ENCODE measurements at places on chromosomes 12 and 14.

DNA sequence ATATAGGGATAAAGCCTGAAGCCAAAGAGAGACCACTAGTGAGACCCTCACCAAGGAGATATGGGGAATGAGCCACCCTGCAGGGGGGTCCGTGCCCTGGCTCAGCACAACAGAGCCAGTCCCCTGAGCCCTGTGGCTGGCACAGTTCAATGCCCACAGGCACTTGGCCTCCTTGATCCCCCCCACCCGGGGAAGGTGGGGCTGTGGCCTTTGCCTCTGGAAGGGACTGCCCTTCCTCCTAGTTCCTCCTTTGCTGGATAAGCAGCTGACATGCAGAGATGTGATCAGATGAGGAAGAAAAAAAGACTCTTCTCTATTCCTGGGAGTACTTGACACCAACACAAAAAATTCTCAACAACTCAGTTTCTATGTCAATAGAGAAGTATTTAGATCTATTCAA is 19.9 kb downstream of the TTC7B start:
- DNase-seq: no peak

GRCh38 chr12:29103539-29103974 is 45.5 kb upstream of the FAR2 start:
- DNase-seq: no peak

- DNase-seq: no peak
Observed at GRCh38 chr14:23326491-23327332, 5.5 kb downstream of the PABPN1 start.

DNA sequence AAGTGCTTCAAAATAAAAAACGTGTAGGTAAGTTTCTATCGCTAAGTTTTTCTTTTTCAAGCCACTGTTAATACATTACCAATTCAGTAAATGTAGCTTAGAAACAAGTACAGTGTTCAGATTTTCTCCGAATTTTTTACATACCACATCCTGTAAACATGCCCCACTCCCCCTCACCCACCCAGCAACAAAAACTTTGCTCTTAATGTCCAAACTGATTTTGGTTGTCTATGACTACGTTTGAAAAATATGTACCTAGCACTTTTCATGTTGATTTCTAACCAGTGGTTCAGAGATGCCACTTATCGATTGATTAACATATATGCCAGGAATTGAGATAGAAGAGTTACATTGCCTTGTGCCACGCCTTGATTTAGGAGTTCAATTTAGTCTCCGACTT is 663 bp upstream of the LIN7A start:
- no peak for DNase-seq

GRCh38 chr12:52080403-52081251 is 1.1 kb downstream of the SMIM41 start:
- DNase-seq: no peak

DNA sequence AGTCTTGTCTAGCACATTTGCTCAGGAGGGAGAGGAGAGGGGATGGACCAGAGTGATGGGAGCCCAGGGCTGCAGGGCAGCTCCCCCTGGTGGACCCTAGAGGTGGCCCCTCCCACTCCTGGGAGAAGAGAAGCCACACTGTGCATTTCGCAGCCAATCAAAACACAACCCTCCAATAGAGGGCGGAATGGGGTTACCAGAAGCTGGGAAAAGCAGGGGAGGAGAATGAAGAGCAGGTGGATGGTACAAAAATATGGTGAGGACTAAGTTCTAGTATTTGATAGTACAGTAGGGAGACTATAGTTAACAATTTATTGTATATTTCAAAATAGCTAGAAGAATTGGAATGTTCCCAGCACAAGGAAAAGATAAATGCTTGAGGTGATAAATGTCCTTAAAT is 23.6 kb downstream of the VASH1 start:
- DNase-seq: no peak

DNA sequence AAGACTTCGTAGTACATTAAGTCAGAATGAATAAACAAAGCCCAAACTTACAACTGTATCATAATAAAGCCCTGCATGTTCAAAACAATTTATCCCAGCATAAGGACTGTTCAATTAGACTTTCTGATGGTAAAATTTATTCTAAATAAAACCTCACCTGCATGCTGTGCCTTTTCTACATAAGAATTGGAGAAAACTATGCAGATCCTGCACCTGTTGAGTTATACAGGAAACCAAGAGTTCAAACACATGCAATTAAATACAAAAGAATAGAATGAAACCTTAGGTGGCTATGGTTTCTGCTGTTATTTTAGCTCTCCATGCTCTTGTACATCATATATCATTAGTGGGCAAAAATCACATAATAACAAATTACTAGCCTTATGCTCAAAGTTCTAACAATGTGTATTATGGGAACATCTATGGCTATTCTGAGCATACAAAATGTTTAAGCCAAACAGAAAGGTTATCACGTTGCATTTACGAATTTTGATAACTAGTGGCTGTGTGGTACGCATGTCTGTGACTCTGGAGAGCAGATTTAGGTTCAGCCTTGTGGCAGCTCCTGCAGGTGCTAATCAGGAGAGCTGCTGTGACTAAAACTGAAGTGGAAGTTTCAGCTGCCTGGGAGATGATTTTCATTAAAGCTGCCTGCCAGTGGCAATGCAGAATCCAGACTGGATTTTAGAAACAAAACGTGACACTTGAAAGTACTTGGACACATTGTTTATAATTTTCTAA is 36.1 kb upstream of the LRFN5 start:
- DNase-seq: peak; percentile 74

- DNase-seq: no peak
Observed at GRCh38 chr12:69028941-69029729, 96.2 kb upstream of the CPM start.

GRCh38 chr14:59161561-59162175 is 26.8 kb upstream of the DAAM1 start:
- DNase-seq: no peak

GRCh38 chr12:120404271-120404670 is 33.6 kb upstream of the COX6A1 start:
- no peak for DNase-seq

DNA sequence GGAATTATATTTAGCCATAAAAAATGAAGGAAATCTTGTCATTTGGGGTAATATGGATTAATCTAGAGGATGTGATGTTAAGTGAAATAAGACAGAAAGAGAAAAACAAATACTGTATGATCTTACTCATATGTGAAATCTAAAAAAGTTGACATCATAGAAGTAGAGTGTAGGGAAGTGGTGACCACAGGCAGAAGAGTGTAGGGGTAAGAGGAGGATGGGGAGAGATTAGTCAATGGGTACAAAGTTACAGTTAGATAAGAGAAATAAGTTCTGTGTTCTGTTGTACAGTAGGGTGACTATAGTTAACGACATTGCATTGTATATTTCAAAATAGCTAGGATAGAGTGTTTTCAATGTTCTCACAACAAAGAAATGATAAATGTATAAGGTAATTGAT is 87.0 kb downstream of the TSHR start:
- DNase-seq: no peak

- no peak for DNase-seq
Observed at GRCh38 chr14:23550812-23551265, 726 bp downstream of the ZFHX2 start.

GRCh38 chr12:25970082-25970481 is 11.6 kb downstream of the RASSF8 start:
- no peak for DNase-seq

GRCh38 chr12:87661786-87662377 is 367.3 kb downstream of the C12orf50 start:
- DNase-seq: peak; percentile 34

DNA sequence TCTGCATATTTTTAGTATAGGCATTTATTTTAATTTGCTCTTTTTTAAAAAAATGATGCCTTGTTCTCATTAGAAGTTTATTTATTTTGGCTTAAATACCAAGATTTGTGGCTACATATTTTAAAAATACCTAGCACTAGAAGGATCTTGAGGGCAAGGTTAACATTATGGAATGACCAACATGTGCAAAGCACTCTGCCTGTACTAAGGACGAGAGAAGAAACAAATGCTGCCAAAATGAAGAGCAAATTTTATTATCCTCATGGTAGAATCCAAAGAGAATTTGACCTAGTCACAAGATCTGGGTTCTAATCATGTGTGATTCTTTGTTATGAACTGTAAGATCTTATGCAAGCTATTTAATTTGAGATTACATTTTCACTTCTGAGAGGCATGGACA is 2.8 kb downstream of the CAND1 start:
- DNase-seq: no peak

GRCh38 chr12:71438670-71439361 is 782 bp upstream of the LGR5 start:
- peak; percentile 42 for DNase-seq

GRCh38 chr12:132502149-132502881 is 12.4 kb downstream of the FBRSL1 start:
- no peak for DNase-seq

DNA sequence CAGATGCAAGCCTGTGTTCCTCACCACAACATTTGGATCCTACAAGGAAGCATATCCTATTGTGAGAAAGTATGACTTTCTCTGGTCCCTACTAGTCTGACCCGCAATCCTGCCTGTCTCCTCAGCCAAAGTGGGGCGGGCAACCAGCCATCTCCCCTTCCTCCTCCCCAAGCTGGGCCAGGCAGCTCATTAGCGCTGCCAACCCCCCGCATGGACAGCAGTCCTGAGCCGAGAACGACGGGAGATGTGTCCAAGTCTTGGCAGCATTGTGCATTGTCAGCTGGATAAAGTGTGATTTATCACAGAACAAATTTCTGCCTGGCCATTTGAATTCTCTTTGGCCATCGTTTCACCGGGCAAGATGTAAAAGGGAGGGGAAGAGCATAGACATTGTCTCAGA is 139.4 kb downstream of the SLC15A4 start:
- DNase-seq: no peak

GRCh38 chr12:122852336-122853275 is 17.3 kb downstream of the HIP1R start:
- no peak for DNase-seq

GRCh38 chr14:102074415-102074964 is 12.4 kb downstream of the HSP90AA1 start:
- DNase-seq: no peak

GRCh38 chr14:78282437-78282836 is 112.3 kb downstream of the NRXN3 start:
- DNase-seq: no peak

DNA sequence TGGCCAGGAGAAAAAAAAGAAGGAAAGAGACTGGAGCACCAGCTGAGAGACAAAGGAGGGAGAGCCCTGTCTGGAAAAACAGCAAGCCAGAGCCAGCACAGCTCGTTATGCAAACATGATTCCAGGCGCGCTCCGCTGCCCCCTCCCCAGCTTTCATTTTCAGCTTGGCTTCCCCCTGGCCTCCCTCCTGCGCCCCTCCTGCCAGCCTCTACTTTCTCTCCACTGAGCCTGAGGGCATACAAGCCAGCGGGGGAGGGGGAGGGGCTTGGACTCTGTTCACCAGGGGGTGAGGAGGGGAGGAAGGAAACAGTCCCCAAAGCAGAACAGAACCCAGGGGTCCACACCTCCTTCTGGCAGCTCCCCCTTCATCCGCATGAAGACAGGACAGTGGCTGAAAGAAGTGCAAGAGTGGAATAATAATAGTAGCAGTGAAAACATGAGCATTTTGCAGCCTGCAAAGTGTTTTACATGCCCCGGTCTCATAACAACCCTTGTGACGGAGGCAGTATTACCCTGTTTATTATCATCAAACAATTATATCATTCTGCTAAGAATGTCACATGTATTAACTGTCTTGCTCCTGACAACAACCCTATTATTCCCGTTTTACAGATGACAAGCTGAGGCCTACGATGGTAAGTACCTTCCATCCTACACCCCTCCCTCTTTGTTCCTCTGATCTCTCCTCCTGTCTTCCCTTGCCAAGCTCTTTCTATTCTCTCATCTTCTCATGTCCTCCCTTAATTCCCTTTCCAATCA is 24.2 kb downstream of the SMUG1 start:
- DNase-seq: no peak

DNA sequence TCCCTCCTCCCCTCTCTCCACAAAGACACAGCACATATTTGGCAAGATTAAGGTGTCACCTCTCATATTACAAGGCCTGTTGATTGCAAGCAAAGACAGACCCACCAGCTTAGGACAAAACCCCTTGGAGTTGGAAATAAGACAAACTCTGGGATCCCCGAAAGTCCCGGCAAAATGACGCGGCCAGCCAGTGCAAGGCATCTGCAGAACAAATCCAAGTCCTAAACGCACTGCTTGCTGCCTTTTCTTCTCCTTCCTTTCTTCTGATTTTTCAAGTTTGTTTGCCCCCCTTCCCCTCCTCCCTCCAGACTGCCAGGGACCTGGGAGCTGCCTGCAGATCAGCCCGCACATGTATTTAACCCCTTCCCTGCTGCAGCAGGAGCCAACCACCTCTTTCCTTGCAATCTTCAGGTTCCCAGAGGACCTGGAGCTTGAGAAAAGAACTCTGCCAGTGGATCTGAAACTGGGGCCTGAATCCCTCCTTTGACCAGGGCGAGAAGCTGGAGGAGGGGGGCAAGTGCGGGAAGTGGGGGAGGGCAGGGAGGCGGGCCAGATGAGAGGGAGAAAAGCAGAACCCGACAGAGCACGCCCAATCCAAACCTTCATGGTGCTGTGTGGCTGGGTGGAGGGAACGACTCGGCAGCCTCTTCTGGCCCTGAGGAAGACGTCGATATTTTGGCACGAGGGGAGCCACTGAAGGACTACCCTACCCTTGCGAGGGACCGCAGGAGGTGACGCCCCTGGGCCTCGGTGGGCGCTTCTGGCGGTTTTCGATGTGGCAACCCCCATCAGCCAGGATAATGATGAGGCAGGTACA is 2.0 kb upstream of the NTF3 start:
- no peak for DNase-seq

DNA sequence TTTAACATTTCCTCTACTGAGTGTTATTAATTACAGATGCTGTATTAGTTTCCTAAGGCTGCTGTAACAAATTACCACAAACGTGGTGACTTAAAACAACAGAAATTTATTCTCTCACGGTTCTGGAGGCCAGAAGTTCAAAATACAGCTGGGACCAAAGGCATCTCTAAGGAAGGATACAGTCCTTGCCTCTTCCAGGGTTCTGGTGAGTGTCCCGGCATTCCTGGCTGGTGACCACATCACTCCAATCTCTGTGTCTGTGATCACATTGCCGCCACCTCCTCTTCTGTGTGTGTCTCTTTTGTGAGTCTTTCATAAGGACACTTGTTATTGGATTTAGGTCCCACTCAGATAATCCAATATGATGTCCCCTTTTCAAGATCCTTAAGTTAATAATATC is 85.1 kb upstream of the CCDC198 start:
- no peak for DNase-seq

- no peak for DNase-seq
Observed at GRCh38 chr12:120468325-120468820, 1.2 kb downstream of the SRSF9 start.

- no peak for DNase-seq
Observed at GRCh38 chr12:56921346-56921745, 12.9 kb downstream of the SDR9C7 start.

All from NCI-H774 (cell line).